ENCODE measurements at places on chromosomes 7 and 10. TPM values are rescaled to one million over a fixed set of nuclear protein-coding genes. Genes with fewer than 3 reads are reported as not detected.

The FLNC gene
- 153 TPM for total RNA-seq

The PRPF18 gene
- 16.7 TPM for total RNA-seq

The ZCCHC24 gene
- 16.7 TPM for total RNA-seq

The TRPV5 gene
- total RNA-seq: not detected

The ANKRD26 gene
- 7.0 TPM for total RNA-seq

The TSPAN15 gene
- 3.9 TPM for total RNA-seq

The ADCYAP1R1 gene
- 0.35 TPM for total RNA-seq

The MTPN gene
- 124 TPM for total RNA-seq

The GARS1 gene
- 297 TPM for total RNA-seq

The CALD1 gene
- total RNA-seq: 510 TPM

The SEMA3A gene
- total RNA-seq: 91.7 TPM

The ZNRF2 gene
- 2.8 TPM for total RNA-seq

The PKD2L1 gene
- not detected for total RNA-seq

The UCMA gene
- total RNA-seq: not detected

The CRYGN gene
- total RNA-seq: not detected

The TMEM196 gene
- total RNA-seq: not detected

The FMC1 gene
- 11.7 TPM for total RNA-seq

The SUV39H2 gene
- total RNA-seq: 4.4 TPM

The PRKAR2B gene
- total RNA-seq: 1.5 TPM

The RARRES2 gene
- 15.2 TPM for total RNA-seq

Data from smooth muscle cell of the coronary artery (primary cell).